ENCODE measurements at places on chromosomes 2 and 18.

GRCh38 chr18:63552581-63552980 is 10.4 kb downstream of the SERPINB12 start:
- H3K27me3 ChIP-seq, result no peaks in the 10 kb centered on the region
- no peaks in the 10 kb centered on the region for H3K36me3 ChIP-seq
- DNase-seq, result no peak
- no peaks in the 10 kb centered on the region for H3K4me1 ChIP-seq
- H3K4me3 ChIP-seq, result no peak overlapping the region
- no peak overlapping the region for H3K27ac ChIP-seq

DNA sequence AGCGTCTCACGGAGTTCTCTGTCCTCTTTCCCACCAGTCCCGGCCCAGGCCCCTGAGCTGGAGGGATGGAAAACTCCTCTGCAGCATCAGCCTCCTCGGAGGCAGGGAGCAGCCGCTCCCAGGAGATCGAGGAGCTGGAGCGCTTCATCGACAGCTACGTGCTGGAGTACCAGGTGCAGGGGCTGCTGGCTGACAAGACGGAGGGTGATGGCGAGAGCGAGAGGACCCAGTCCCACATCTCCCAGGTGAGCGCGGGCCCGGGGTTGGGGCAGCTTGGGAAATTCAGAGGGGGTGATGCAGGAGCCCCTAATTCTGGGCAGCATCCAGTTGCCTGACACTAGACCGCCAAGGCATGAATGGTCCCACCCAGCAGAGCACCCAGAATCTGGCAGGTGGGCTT is 80.7 kb downstream of the CTIF start:
- no peaks in the 10 kb centered on the region for H3K27me3 ChIP-seq
- no peak overlapping the region for H3K27ac ChIP-seq
- H3K4me1 ChIP-seq, result no peaks in the 10 kb centered on the region
- H3K4me3 ChIP-seq, result no peak overlapping the region
- H3K36me3 ChIP-seq, result peaks cover 3% of the 10 kb centered on the region

DNA sequence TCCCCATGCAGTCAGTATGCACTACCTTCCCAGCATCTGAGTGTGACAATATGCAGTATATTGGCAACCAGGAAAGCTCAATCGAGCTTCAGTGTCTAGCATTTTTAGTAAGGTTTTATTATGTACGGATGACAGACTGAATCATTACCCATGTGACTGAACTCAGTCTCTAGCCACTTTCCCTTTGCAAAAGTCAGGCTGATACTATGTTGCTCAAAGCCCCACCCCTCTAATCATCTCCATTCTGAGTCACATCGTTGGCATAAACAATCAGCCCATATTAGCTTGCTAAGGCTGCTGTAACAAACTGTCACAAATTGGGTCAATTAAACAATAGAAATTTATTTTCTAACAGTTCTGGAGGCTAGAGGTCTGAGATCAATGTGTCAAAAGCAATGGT is 25.8 kb upstream of the SRD5A2 start:
- no peaks in the 10 kb centered on the region for H3K4me1 ChIP-seq
- no peak for DNase-seq
- no peaks in the 10 kb centered on the region for H3K27me3 ChIP-seq
- H3K4me3 ChIP-seq, result no peak overlapping the region

DNA sequence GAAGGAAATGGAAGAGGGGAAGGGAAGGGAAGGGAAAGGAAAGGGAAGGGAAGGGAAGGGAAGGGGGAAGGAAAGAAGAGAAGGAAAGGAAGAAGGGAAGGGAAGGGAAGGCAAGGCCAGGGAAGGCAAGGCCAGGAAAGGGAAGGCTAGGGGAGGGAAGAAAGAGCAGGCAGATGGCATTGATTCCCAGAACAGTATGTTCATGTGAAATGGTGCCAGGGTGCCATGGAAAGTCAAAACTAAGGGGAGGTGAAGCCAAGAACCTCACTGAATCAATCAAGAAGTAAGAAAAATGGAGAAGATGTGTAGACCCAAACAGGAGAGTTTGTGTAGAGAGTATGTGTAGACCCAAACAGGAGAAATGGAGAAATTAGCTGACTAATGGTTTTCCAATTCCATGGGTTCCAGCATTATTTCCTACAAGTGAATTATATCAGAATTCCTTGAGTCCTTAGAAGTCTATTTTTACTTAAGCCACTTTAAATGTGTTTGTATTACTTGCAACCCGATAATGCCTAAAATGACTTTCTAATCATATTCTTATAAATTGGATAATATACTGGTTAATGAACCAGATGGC is 367.6 kb downstream of the TXNL1 start:
- no peaks in the 10 kb centered on the region for H3K36me3 ChIP-seq
- H3K4me1 ChIP-seq, result no peaks in the 10 kb centered on the region
- DNase-seq, result no peak
